ENCODE measurements at places on chromosomes 12 and 14. TPM values are rescaled to one million over a fixed set of nuclear protein-coding genes. Genes with fewer than 3 reads are reported as not detected.

The CCDC63 gene
- not detected for total RNA-seq

GRCh38 chr12:64695550-64695949, 63.7 kb downstream of the GNS start:
- no peak overlapping the region for H3K4me3 ChIP-seq
- H3K27ac ChIP-seq, result no peak overlapping the region
- no peaks in the 10 kb centered on the region for H3K4me1 ChIP-seq
- no peak for DNase-seq

- no peak overlapping the region for H3K4me3 ChIP-seq
- no peak for DNase-seq
- no peaks in the 10 kb centered on the region for H3K36me3 ChIP-seq
- H3K4me1 ChIP-seq, result no peaks in the 10 kb centered on the region
- peak overlapping the region; percentile 2 for H3K27ac ChIP-seq
Observed at GRCh38 chr12:14416658-14417057, 51.2 kb downstream of the ATF7IP start.

The TSPAN19 gene
- total RNA-seq, result not detected

DNA sequence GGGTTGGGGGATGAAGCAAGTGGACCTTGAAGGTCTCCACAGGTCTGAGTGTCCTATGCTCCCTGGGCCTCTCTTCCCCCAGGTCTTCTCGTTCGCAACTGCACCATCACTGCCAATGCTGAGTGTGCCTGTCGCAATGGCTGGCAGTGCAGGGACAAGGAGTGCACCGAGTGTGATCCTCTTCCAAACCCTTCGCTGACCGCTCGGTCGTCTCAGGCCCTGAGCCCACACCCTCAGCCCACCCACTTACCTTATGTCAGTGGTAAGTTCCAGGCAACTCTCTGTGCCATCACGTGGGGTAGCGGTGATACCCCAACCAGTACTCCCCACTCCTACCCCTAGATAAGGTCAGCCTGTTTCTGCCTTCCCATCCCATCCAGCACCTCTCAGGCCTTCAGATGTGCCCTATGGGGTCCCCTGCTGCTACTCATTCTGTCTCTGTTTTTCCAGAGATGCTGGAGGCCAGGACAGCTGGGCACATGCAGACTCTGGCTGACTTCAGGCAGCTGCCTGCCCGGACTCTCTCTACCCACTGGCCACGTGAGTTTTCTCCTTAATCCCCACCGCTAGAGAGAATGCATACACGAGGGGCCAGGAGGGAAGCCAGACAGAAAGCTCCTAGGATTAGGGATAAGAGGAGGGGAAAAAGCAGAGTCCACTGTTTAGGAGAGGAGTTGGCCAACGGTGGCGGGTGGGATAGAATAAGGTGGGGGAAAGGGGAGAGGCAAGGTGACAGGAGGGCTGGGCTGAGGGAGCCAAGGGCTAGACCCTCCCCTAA, 1.6 kb upstream of the TAPBPL start:
- DNase-seq, result no peak
- peak overlapping the region; percentile 71 for H3K4me3 ChIP-seq
- no peaks in the 10 kb centered on the region for H3K27me3 ChIP-seq
- H3K36me3 ChIP-seq, result peaks cover 7% of the 10 kb centered on the region
- peak overlapping the region; percentile 97 for H3K27ac ChIP-seq

DNA sequence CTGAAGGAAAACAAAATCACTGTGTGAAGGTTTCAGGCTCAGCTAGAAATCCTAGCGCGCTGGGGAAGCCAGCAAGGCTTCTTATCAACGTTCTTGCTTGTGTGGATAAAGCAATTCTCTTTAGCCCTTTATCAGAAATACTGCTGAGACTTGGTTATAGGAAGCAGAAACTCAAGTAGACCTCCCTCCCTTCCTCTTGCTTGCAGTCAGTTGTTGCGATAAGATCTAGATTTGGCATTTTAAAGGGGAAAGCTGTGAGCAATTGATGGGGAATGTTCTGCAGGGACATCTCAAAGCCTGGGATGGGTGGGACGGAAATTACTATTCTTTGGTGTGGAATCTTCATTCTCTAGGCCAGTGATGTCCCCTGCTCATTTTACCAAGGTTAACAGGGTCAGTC, 76.4 kb upstream of the ANO4 start:
- DNase-seq, result no peak
- H3K27ac ChIP-seq, result no peak overlapping the region
- no peaks in the 10 kb centered on the region for H3K4me1 ChIP-seq
- no peak overlapping the region for H3K4me3 ChIP-seq
- no peaks in the 10 kb centered on the region for H3K36me3 ChIP-seq

DNA sequence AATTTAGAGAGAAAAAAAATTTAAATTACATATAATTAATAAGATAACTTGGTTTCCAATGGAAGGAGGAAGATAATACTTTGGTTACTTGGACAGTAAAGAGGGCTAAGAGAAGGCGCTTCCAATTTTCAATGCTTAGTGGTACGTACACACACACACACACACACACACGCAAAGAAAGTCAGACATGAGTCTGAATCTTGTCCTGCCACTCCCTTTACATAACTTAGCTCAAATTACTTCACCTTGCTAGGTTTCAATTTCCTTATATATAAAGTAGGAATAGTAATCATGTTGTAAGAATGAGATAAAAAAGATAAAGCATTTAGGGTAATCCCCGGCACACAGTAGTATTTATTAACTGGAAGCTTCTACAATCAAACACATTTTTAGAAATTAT, 39.7 kb upstream of the VCPKMT start:
- no peak overlapping the region for H3K4me3 ChIP-seq
- no peaks in the 10 kb centered on the region for H3K4me1 ChIP-seq
- no peak for DNase-seq
- no peaks in the 10 kb centered on the region for H3K27me3 ChIP-seq

The MYF6 gene
- total RNA-seq, result 0.28 TPM

GRCh38 chr14:33704481-33704880, 246.4 kb downstream of the EGLN3 start:
- H3K4me3 ChIP-seq, result no peak overlapping the region
- H3K4me1 ChIP-seq, result no peaks in the 10 kb centered on the region
- no peak overlapping the region for H3K27ac ChIP-seq
- no peaks in the 10 kb centered on the region for H3K27me3 ChIP-seq

The PRPH gene
- total RNA-seq, result not detected

DNA sequence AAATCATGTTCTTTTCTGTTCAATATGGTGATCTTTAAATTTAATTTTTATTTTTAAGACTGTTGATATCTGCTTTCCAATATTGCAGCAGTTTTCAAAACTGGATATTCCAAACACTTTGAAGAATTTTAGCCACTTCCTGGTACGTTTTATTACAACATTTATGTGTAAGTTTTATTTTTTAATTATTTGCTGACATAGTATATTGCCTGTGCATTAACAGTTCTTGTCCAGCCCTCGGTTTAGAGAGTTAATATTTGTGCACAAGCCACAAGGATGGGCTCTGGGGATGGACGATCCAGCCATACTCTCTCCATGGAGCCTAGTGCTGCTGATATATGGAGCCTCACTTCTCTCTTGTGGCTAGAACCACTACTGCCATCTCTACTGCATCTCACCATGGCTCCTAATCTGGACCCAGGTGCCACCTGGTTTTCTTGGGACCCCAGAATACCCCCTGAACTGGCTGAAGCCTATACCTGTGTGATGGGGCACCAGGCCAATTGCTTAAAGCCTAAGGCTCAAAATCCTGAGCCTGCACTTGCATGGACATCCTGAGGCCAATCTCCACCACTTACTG, 262.5 kb downstream of the RASSF9 start:
- no peak overlapping the region for H3K4me3 ChIP-seq
- H3K4me1 ChIP-seq, result no peaks in the 10 kb centered on the region
- no peaks in the 10 kb centered on the region for H3K36me3 ChIP-seq
- no peak for DNase-seq
- H3K27me3 ChIP-seq, result no peaks in the 10 kb centered on the region

The AQP6 gene
- 0.08 TPM for total RNA-seq

The ENDOU gene
- total RNA-seq, result 2.1 TPM

- no peaks in the 10 kb centered on the region for H3K27me3 ChIP-seq
- peak; percentile 36 for DNase-seq
- no peak overlapping the region for H3K27ac ChIP-seq
- H3K4me3 ChIP-seq, result no peak overlapping the region
- no peaks in the 10 kb centered on the region for H3K4me1 ChIP-seq
Observed at GRCh38 chr14:101595887-101596721, 34.8 kb downstream of the DIO3 start.

The ZDHHC22 gene
- total RNA-seq, result not detected

The TRIM9 gene
- 1.3 TPM for total RNA-seq

DNA sequence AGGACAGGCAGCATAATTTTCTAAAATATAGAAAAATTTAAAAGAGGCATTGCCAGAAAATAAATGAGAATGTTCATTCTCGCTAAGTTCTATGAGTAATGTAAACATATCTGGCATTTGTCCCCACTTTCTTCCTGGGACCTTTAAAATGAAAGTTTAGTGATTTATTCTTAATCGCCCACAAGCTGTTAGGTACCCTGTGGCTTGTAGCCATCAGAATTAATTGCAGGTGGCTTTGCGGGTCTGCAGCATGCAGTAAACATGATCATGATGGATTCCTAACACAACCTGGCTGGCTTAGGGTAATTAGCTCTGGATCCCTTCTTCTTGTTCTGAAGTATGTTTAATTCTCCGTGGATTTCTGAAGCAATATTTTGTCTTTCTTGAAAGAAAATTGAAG, 103.5 kb upstream of the FRMD6 start:
- DNase-seq, result no peak
- H3K27ac ChIP-seq, result no peak overlapping the region
- no peaks in the 10 kb centered on the region for H3K36me3 ChIP-seq
- no peaks in the 10 kb centered on the region for H3K27me3 ChIP-seq
- H3K4me3 ChIP-seq, result no peak overlapping the region

GRCh38 chr14:104741803-104742251, 11.1 kb upstream of the SIVA1 start:
- H3K36me3 ChIP-seq, result peaks cover 49% of the 10 kb centered on the region
- H3K4me3 ChIP-seq, result no peak overlapping the region
- H3K4me1 ChIP-seq, result no peaks in the 10 kb centered on the region
- H3K27ac ChIP-seq, result no peak overlapping the region
- H3K27me3 ChIP-seq, result no peaks in the 10 kb centered on the region
- DNase-seq, result no peak

The SNRPF gene
- total RNA-seq, result 3.4 TPM

The CPNE6 gene
- total RNA-seq, result 0.24 TPM

The AJUBA gene
- total RNA-seq, result 5.8 TPM

DNA sequence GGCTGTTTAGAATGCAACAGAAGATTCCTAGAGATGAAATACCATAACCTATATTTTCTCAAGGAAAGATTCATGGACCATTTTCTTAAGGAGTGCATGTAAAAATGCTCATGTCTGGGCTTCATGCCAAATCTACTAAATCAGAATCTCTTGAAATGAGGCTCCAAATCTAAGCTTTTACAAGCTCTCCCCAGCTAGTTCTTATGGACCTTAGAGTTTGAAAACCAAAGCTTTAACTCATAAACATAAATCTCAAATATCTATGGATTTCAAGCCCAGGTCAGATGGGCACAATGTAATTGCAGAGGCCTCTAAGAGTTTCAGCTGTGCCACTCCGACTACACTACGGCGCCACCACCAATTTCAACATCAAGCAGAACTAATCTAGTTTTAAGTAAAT, 117.3 kb upstream of the CAND1 start:
- H3K36me3 ChIP-seq, result no peaks in the 10 kb centered on the region
- no peaks in the 10 kb centered on the region for H3K4me1 ChIP-seq
- H3K27me3 ChIP-seq, result no peaks in the 10 kb centered on the region
- H3K4me3 ChIP-seq, result no peak overlapping the region

DNA sequence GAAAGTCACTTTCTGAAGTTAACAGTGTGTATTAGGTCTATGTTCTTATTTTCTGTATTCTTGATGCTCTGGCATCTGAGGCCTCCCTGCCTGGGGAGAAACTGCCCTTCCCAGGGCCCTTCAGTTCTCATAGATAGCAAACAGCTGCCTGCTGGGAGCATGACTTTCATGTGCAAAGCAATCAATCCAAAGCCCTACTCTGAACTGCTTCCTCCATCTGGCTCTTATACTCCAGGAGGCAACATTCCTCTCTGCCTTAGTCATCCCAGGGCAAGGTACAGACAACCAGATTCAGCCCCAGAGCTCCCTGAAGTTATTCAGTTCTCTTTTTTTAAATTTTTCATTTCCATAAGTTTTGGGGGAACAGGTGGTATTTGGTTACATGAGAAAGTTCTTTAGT, 41.7 kb upstream of the RIN3 start:
- no peak overlapping the region for H3K4me3 ChIP-seq
- DNase-seq, result peak; percentile 52
- H3K27me3 ChIP-seq, result no peaks in the 10 kb centered on the region
- no peaks in the 10 kb centered on the region for H3K4me1 ChIP-seq

The PRH2 gene
- not detected for total RNA-seq

The PPM1H gene
- total RNA-seq, result 3.1 TPM

GRCh38 chr14:33669111-33669510, 281.8 kb downstream of the EGLN3 start:
- H3K36me3 ChIP-seq, result no peaks in the 10 kb centered on the region
- H3K27ac ChIP-seq, result no peak overlapping the region
- H3K4me3 ChIP-seq, result no peak overlapping the region

DNA sequence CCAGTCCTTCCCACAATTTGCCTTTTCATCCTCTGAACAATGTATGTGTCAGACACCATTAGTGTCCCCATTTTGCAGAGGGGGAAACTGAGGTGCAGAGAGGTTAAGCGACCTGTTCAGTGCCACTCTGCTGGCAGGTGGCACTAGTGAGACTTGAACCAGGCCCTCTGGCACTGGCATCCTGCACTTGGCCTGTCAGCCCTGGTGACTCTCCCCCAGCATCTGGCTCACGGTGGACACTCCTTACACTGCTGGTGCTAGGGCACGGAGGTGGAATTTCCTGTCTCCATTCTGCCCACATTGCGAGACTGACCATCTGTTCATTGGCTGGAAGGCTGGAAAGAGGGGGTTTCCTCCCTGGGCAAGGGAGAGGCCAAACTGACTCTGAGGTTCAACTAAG, 48.7 kb downstream of the CCNK start:
- DNase-seq, result no peak
- no peak overlapping the region for H3K27ac ChIP-seq
- H3K4me3 ChIP-seq, result no peak overlapping the region
- no peaks in the 10 kb centered on the region for H3K4me1 ChIP-seq

DNA sequence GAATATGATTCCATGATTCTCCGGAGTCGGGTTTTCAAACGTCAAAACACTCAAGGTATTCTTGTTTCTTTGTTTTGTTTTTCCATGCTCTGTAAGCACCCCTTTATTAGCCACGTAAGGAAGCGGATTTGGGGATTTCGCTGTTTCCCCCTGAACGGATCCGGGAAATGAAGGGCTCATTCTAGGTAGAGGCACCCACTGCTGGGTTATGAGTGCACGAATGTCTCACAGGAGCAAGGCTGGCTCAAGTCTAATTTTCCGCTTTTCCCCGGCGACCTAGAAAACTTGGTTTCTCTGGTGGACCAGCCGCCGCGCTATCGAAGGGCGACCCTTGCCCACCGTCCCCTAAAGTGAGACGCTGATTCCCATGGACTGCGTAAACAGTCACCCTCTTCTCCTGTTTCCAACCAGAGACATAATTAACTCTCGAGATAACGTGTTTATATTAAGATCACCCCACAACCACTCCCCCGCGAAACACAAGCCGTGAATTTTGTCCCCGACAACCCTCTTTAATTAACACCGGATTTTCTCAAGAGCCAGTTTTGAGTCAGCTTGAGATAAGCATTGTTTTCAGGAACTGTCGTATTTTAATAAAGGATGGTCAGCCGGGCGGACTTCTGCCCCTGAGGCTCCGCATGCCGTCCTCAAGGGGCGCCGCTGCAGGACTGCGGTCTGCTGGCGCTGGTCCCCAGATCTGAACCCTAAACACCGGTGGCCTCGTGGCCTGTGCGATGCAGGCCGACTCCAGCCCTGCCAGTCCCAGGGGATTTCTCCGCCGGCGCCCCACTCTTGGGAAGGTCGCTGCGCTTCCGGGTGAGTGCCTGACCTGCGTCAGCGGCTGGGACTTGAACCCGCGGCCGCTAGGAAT, 515 bp upstream of the ABCC9 start:
- peak overlapping the region; percentile 50 for H3K4me3 ChIP-seq
- no peaks in the 10 kb centered on the region for H3K36me3 ChIP-seq
- H3K27ac ChIP-seq, result peak overlapping the region; percentile 89
- H3K4me1 ChIP-seq, result no peaks in the 10 kb centered on the region
- peak; percentile 72 for DNase-seq

The GALNT6 gene
- total RNA-seq, result 1.3 TPM
